Germinal center (tissue), 1 donor: ENCODE measurements at places on chromosomes 11 and 22.

DNA sequence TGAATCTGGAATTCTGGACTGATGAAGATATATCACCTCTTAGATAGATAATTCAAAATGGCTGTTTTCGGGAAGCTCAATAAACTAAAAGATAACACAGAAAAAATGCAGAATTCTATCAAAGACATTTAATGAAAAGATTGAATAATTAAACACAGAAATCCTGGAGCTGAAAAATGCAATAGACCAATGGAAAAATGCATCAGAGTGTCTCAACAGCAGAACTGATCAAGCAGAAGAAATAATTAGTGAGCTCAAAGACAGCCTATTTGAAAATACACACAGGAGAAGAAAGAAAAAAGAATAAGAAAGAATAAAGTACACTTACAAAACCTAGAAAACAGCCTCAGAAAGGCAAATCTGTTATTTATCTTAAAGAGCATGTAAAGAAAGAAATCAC is 356.4 kb upstream of the B3GAT1 start:
- no peak for DNase-seq

- DNase-seq: no peak
Measured at GRCh38 chr11:3077189-3077836, 20.1 kb upstream of the CARS1 start.

DNA sequence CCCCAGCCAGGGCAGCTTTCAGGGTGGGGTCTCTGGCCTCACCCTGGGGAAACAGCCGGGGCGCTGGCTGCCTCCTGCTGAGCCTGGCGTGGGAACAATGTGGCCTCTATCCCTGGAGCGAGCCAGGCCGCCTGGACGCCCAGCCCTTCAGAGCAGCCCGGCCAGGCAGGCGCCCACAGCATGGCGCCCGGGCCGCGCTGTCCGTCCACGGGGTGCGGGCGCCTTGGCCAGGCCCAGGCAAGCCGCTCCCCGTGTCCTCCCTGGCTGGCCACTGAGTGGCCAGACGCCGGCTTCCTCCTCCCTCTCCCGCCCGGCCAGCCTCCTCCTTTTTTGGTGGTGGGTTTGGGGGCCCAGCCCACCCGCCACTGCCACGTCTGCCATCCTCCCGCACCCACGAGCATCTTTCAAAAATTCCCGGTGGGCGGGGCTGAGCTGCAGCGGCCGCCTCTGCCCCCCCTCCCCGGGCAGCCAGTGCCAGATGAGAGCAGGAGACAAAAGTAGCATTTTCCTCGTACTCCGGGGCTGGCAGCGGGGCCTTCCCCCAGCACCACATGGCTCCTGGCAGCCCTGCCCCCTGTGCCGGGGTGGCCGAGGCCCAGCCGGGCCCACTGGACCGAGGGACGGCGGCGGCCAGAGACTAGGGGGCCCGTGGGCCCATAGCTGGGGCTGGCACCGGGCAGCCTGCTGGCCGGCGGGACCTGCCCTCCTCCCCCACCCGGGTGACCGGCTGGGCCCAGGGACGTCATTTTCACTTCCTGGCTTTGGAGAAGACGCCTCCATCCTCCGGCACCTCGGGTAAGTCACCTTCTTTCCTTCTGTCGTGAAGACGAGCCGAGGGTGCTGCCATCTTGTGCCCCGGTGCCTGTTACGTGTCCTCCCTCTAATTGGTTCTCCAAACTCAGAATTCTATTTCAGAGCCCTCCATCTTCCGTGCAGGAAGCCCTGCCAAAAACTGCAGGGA is 70.2 kb upstream of the PPARA start:
- no peak for DNase-seq

- no peak for DNase-seq
Measured at GRCh38 chr22:24429411-24430365, 2.3 kb downstream of the ADORA2A start.

- no peak for DNase-seq
Measured at GRCh38 chr22:26302726-26303125, 126.3 kb upstream of the ASPHD2 start.

DNA sequence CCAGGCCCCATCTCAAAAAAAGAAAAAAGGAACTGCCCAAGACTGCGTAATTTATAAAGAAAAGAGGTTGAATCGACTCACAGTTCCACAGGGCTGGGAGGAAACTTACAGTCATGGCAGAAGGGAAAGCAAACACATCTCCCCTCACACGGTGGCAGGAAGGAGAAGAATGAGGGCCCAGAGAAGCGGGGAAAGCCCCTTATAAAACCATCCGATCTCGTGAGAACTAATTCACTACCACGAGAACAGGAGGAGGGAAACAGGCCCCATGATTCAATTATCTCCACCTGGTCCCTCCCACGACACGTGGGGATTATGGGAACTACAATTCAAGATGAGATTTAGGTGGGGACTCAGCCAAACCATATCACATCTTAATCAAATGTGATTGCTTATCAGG is 82.2 kb downstream of the BUD13 start:
- no peak for DNase-seq

DNA sequence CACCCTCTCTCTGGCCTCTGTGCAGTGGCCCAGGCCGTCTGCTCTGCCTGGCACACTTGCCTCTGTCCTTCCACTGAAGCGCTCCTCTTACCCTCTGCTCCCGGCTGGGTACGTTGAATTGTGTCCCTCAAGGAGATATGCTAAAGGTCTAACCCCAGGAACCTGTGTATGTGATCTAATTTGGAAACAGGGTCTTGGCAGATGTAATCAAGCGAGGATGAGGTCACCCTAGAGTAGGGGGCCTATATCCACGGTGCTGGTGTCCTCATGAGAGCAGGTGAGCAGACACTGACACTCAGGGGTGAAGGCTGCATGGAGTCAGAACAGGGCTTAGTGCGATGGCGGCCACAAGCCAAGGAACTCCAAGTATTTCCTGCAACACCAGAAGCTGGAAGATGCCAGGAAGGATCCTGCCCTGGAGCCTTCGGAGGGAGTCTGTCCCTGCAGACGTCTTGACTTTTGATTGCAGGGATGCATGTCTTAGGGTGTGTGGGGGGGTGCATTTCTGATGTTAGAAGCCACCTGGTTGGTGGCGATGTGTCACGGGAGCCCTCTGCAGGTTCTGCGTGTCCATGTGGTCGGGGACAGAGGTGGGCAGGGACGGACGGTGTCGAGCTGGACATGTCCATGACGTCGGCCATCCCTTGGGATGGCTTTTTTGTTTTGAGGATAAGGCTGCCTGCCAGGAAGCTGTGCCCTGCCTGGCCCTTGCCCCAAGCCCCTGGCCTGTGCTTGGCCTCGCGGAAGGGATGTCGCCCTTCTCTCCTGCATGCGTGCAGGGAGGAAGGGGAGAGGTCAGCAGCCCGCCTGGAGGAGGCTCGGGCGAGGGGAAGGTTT is 68.6 kb downstream of the LRP5 start:
- no peak for DNase-seq

DNA sequence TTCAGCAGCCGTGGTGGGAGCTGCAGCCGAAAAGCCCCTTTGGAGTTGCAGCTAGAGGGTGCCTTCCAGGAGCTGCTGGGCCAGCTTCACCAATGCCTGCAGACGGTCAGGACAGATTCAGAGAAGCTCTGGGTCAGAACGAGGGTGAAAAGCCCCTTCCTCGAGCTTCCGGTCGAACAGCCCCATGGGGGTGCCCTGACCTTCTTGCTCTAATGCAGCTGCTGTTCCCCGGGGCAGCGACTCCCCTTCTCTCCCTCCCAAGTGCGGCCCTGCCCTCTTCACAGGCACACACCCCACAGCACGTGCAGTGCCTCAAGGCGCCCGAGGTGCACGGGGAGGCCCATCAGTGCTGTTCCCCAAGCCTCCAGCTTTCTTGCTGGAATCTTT is 9.6 kb upstream of the IFITM3 start:
- DNase-seq: no peak

- DNase-seq: no peak
Measured at GRCh38 chr11:80284946-80285785, 844.3 kb upstream of the TENM4 start.

DNA sequence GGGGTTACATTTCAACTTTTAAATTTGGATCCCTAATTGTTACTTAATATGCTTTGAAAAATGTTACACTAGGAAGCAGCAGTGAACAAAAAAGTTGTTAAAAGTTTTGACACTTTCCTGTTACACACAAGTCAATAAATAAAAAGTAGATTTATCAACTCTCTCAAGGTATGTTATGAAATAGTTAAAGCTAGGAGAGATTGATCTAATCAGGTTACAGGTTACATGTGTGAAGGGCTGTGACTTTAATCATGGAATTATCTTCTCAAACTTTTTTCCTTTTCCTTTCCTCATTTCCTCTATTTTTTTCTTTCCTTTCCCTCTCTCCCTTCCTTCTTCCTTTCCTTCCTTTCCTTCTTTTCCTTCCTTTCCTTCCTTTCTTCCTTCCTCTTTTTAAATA is 77.0 kb upstream of the RAB38 start:
- no peak for DNase-seq

- DNase-seq: no peak
Measured at GRCh38 chr11:21774212-21774611, 418.7 kb upstream of the ANO5 start.

DNA sequence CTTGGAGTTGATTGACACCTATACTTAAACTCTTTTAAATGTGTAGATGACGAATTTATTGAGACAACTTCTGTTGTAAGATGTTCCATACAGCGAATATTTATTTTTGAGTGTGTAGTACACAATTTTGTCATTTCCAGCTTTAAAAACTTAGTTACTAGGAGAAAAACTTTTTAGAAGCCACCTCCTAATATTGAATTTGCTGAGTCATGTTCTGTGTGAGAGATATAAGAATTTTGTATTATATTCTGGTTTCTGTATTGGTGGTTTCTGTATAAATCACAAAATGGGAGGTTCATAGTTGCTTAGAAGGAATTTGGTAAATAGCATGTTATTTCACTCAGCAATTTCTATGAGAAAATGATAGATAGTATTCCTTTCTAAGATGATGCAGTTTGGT is 171.3 kb downstream of the WNT11 start:
- no peak for DNase-seq

GRCh38 chr22:44381761-44382115 is 69.0 kb upstream of the SHISAL1 start:
- DNase-seq: no peak

DNA sequence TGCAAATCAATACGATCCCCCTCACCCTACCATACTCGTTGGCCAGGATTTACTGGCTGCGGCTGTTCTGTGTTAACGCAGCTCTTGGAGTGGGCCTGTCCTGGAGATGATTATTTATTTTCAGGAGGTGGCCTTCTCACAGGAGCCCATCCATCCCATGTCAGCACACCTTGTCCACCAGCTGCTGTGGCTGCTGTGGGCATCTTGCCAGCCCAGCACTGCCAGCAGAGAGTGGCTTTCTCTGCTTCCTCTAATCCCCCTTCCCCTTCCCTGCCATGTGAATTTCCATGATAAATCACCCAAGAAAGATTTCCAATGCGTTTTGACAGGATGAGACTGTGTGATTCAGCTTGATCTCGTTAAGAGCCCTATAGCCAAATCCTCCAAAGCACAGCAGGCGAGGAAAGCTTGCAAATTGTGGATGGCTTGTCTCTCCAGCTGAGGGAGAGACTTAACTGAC is 309.1 kb upstream of the C11orf87 start:
- DNase-seq: no peak

DNA sequence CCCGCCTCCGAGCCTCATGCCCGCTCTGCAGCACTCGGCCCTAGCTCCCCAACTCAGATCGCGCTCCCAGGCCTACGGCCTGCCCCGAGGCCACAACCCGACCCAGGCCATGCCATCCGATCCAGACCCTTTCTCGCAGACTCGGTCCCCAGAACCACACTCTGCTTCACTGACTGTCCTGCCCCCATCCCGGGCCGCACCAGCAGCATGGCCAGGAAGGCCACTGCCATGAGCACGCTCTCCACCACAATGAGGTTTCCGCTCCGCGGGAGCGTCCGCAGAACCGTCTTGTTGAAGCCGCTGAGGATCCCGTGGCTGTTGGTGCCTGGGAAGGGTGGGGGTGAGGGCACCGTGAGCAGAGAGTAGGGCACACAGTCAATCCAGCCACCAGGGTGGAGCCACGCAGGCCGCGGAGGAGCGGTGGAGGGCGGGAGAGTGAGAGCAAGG is 6.4 kb downstream of the UNC93B1 start:
- no peak for DNase-seq

DNA sequence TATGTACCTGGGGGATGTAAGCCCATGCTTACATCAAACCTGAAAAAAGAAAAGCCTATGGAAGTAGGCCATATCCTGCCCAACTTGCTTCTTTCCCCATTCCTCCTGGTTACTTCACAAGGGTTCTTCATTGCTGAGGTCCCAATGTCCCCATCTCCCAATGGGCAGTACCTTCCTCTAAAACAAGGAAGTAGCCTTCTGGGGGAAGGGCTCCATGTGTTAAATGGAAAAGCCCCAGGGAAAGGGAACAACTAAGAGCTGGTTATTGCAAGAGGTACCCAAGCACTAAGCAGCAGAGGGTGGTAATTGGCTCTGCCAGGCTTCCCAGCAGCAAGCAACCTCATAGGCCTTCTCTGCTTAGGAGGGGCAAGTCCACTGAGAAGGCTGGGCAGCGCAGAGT is 11.3 kb downstream of the TMEM216 start:
- DNase-seq: no peak

DNA sequence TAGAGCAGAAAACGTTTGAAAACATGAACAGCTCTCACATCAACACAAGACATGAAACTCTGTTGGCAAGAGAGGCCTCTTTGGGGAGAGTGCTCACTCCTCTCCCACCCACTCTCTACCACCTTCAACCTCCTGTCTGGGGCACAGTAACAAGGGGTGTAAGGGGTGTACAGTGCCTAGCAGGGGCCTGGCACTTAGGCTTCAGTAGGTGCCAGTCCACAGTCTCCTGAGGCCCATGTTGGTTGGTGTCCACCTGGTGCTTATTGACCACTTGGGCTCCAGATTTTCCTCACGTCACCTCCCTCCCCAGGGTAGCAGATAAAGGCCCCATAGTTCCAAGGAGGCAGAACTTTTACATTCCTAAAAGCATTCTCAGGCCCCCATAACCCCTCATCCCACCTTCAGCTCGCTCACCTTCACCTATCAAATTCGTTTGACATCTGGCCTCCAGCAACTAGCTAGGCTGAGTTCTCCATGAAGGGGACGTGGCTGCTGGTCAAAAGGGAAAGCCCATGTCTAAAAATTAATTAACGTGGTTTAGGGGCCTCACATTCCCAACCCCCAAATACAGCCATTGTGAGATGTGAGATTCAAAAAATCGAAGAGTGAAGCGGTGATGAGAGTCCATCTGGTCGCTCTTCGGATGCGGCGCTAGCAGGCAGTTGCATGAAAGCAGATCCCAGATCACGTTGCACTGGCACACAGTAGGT is 712 bp upstream of the MED15 start:
- DNase-seq: no peak

DNA sequence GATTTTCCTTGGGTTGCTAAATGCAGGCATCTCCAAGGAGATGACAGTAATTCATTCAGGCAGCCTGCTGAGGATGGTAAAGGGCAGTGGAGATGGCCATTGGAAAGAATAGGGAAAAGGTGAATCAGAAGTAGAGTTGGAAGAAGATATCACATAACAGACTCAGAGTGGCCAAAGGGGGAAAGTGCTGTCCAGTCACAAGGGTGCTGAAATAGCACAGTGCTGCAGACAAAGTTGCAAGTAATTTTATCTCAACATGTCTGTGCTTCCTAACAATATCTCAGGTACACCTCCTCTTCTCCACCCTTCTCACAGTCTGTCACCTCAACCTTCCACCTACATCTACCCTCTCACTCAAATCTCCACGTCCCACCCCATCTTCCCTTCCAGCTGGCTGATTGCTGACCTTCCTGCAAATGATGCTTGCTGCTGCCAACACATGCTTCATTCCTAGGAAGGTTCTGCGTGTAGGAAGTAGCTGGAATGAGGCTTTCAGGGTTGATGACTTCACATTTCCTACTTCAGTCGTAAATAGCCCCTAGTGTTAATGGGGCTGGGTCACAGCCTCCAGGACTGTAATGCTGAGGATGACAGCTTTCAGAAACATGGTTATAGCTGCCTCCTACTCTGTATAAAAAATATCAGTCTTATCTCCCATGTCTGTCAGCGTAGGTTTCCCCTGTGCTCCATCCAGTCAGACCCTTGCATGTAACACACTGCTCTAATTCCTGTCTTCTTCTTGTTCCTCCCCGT is 123.9 kb downstream of the CTNND1 start:
- no peak for DNase-seq
